ENCODE measurements at places on chromosomes 5 and 9.

GRCh38 chr5:78727786-78728761, 79.5 kb upstream of the LHFPL2 start:
- no peak for DNase-seq

DNA sequence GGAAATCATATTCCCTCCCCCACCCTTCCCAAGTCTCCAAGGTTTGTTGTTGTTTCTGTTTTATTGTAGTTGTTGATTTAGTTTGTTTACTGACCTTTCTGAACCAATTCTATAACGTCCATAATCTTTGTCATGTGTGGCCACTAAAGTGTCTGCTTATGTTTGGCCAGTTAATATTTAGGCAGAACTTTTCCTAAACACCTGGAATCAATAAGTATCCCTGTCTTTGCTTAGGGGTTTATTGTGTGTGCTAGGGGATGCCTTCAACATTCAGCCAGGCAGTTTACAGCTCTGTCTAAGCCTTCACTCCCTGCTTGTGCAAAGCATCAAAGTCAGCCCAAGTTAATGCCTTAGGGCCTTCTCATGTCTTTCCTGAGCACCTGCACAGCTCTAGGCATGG, 16.9 kb upstream of the LECT2 start:
- no peak for DNase-seq

DNA sequence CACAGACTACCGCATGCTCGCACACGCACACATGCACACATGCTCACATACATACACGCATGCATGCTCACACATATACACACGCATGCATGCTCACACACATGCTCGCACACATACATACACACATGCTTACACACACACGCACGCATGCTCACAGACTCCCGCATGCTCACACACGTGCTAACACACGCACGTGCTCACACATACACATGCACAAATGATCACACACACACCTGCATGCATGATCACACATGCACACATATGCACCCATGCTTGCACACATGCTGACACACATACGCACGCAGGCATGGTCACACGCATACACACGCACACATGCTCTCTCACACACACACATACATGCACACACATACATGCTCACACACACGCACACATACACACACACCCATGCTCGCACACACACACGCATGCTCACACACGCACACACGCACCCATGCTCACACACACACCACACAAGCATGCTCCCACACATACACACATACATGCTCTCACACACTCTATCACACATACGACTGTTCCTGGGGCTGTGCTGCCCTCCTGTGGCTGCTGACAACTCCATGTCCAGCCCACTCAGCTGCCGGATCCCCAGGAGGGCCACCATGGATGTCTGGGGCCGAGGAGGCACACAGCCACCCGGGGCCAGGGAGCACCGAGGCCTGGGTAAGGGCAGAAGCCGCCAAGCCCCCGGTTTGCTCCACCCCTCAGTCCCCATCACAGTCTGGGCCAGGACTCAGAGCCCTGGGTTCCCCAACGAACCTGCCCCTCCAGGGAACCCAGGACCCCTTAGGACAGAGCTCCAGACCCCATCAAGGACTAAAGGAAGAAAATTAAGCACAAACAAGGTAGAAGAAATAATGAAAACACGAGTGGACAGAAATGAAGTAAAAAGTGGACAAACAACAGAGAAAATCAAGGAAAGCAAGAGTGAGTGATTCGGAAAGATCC, 31.4 kb upstream of the EGFL7 start:
- peak; percentile 48 for DNase-seq

- DNase-seq = no peak
These were observed 26.2 kb upstream of the MSX2 start for GRCh38 chr5:174698156-174698555.

DNA sequence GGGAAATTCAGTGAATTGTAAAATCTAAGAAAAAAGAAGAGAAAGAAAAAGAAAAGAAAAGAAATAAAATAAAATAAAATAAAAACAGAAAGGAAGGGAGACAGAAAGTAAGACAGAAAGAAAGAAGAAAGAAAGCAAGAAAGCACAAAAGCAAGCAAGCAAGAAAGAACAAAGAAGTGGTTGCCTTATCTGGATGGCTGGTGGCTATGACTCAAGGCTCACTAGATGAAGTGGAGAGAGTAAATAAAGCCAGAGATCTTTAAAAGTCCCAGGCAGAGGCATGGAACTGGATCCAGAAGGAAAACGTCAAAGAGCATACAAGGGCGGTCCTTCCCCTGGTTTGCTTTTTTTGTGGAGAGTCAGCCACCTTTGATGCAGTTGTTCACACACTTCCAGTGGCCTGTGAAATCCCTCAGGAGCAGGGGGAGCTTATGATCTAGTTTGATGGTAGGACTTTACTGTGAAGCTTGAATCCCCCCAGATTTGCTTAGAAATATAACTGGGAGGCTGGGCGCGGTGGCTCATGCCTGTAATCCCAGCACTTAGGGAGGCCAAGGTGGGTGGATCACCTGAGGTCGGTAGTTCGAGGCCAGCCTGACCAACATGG, 176.7 kb upstream of the HMHB1 start:
- DNase-seq = no peak

DNA sequence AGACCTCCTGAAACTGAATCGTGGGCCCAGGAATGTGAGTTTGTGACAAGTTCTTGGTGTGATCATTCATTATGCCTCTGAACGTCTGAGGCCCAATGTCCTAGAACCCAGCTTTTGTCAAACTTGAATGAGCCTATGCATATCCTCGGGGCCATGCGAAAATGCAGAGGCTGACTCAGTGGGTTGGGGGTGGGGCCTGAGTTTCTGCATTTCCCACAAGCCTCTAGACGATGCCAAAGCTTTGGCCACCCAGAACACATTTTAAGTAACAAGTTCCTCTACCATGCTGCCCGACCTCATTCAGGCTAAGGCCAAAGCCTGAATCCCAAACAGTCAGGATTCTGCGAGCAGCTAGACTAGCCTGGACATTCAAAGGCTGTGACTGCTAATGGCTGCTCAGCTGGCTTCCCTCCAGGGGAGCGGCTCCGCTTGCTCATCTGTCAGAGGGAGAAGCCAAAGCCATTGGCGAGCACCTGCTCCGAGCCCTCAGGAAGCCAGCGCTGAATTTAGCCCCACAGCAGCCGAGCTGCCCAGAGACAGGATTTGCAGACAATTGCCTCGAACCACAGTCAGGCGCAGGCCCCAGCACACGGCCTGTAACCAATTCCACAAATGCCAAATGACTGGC, 177.5 kb downstream of the ZDHHC21 start:
- DNase-seq = no peak

DNA sequence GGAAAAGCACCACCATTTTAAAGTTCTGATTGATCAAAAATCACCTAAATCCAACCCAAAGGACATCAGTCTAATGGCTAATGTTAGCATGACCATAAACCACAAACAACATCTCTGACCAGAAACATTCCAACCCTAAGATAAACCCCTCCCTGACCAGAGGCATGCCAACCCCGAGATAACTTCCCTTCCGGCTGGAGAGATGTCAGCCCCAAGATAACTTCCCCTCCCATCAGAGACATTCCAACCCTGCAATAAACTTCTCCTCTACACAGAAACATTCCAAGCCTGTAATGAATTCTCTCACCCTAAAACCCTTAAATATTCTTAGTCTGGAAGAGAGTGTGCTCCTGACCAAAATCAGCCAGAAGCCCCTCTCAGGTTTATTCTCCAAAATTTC, 364.3 kb downstream of the KCNN2 start:
- no peak for DNase-seq

GRCh38 chr9:116817762-116818161, 130.7 kb downstream of the TRIM32 start:
- no peak for DNase-seq

- no peak for DNase-seq
These were observed 33.1 kb downstream of the FABP6 start for GRCh38 chr5:160262151-160263074.

- no peak for DNase-seq
These were observed 134.1 kb upstream of the PRLR start for GRCh38 chr5:35364350-35364749.

GRCh38 chr5:156762771-156763170, 87.3 kb upstream of the PPP1R2B start:
- no peak for DNase-seq

DNA sequence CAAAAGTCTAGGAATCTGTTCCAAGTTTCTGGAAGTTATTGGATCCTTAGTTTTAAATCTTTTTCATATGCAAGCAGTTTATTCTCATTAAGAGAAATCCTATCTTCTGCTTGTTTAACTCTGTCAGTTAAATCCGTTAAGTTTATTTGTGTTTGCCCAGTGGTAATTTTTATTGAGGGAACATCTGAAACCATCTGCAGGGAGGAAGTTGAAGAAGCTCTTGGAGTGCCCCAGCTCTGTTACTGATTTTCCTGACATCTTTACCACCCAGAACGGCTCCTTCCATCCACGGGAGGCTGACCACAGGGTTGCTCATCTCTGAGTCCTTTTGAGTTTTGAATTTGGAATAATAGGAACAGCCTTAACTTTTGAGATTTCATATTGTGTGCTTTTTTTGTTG, 99.9 kb upstream of the ZNF618 start:
- no peak for DNase-seq

Measured in activated CD8-positive, alpha-beta memory T cell treated with anti-CD3 and anti-CD28 coated beads for 4 hours (primary cell).